ENCODE measurements at places on chromosomes 16 and 17. TPM values are rescaled to one million over a fixed set of nuclear protein-coding genes. Genes with fewer than 3 reads are reported as not detected.

Gene KRT9
- total RNA-seq: not detected

Gene SAMD14
- 0.81 TPM for total RNA-seq

Gene KCNG4
- not detected for total RNA-seq

Gene CCL14
- 3.0 TPM for total RNA-seq

Gene SOST
- not detected for total RNA-seq

All from thyroid gland (tissue), 4 donors.